T-cell (primary cell): ENCODE measurements at places on chromosomes 5 and 9. TPM values are rescaled to one million over a fixed set of nuclear protein-coding genes. Genes with fewer than 3 reads are reported as not detected.

OLFML2A gene
- total RNA-seq, result 0.18 TPM

- DNase-seq, result no peak
These were observed 42.0 kb downstream of the FBXO38 start for GRCh38 chr5:148425808-148426207.

- no peak for DNase-seq
These were observed 1468.7 kb downstream of the EFNA5 start for GRCh38 chr5:106202035-106202434.

GRCh38 chr9:137670391-137671195 is 51.8 kb downstream of the EHMT1 start:
- no peak for DNase-seq

PCDHGB4 gene
- 0.09 TPM for total RNA-seq

SERF1A gene
- total RNA-seq, result 3.7 TPM

DNA sequence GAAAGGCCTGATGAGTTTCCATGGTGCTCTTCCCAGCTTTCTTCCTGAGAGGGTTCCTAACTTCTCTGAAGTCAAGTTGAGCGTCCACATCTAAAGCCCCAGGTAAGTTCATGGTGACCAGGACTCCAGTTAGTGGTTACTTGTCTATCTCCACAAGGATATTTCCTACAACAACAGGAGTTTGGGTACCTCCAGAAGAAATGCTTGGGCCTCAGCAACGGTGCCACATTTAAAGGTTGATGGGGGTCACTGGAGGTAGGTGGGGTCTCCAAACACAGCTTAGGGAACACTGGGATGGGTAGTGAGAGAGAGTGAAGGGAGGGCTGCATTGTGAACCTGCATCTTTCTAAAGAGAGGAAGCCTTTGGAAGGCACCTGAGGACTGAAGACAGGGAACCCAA is 123.4 kb downstream of the BOD1 start:
- DNase-seq, result no peak

GRCh38 chr5:72611118-72611730 is 104.0 kb upstream of the ZNF366 start:
- DNase-seq, result peak; percentile 8

C1QTNF3 gene
- 7.2 TPM for total RNA-seq

ZNF879 gene
- 15.2 TPM for total RNA-seq

DNA sequence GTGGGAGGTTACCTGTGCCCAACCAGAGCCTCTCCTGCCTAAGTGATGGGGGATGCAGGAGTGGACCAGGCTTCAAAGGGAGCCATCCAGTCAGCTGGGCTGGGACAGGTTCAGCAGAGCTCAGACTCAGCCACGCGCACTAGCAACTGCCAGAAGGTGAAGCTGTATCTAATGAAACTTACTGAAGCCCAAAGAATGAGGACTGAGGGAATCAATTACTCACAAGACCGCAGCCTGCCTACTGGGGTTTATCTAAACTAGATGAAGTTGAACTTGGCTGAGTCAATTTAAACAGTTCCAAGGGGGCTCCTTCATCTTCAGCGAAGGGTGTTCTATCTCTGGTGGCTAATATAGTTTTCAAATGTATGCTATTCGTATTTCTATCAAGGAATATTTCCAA is 11.4 kb downstream of the HAND1 start:
- no peak for DNase-seq

LRRC19 gene
- total RNA-seq, result not detected

SLC28A3 gene
- not detected for total RNA-seq

DNA sequence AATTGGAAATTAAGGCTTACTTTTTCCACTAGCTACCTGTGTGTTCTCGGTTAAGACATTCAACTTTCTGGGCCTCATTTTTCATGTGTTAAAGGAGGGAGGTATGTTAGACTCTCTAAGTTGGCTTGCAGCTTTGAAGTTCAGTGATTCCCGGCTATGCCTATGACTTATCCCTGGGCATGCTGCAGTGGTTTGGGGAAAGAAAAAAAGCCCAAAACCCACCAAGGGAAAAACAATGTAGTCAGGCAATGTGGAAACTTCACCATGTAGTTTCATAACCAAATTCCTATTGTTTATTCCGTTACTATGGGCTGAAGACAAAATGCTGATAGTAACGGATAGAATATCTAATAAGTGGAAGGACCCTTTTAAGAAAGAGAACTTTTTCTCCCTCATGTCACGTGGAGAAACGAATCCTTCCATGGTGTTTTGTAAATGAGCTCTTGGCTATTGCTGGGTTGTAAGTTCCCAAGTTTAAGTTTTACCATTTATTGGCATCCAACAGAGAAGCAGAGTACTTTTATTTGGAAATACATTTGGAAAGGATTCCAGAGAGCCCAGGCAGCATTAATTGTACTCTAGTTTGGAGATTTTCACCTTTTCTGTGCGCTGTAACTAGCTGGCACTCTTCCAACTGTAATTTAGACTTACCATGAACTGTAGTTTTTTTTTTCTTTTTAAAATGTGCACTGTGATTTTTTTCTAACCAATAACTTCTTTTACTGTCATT is 84.9 kb upstream of the MPDZ start:
- DNase-seq, result no peak

MFAP3 gene
- total RNA-seq, result 24.5 TPM

DMRTA1 gene
- not detected for total RNA-seq

SHISAL2B gene
- total RNA-seq, result not detected

C5orf58 gene
- not detected for total RNA-seq

GRCh38 chr5:143898916-143899591 is 87.1 kb downstream of the HMHB1 start:
- no peak for DNase-seq

ARPC5L gene
- total RNA-seq, result 55.3 TPM

DNA sequence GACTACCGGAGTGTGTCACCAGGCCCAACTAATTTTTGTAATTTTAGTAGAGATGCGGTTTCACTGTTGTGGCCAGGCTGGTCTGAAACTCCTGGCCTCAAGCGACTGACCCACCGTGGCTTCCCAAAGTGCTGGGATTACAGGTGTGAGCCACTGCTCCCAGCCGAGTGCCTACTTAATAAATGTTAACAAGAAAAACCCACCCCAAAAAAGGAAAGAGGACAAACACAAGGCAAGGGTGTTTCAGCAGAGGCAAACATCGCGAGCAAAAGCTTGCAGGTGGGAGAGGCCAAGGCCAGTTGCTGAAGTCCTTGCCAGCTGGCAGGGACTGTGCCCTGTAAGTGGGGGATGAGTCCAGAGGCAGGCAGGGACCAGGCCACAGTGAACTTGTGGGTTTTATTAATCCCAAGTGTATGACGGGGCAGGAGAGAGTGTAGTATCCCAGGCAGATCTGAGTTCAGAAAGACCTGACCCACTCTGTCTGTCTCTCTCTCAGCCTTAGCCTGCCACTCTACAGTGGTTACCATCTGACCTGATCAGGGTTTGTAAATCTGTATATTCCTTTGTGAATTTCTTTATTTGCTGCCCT is 6.4 kb upstream of the FPGS start:
- no peak for DNase-seq

DNA sequence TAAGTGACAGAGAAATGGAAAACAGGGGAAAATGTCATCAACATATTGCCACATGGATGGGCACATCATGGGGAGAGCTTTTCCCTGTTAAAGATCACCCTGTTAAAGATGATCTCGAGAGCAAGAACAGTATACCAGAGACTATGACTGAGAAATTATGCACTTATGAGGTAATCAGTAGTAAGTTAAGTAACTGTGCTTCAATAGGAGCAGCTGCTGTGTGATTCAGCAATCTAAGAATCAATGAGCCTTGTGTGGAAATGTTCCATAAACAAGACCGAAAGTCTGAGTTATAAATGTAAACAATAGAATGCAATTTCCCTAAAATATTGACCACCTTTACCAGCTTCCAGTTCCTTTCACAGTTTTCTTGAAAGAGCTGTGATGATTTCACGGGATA is 582.3 kb downstream of the CAAP1 start:
- no peak for DNase-seq

- no peak for DNase-seq
These were observed 84.2 kb downstream of the MUSK start for GRCh38 chr9:110752766-110753165.

NTNG2 gene
- total RNA-seq, result 5.4 TPM

PCDHGB3 gene
- total RNA-seq, result 0.85 TPM

FOXD4L6 gene
- 0.16 TPM for total RNA-seq

- DNase-seq, result no peak
These were observed 96.8 kb downstream of the OR2K2 start for GRCh38 chr9:111232997-111233790.

- no peak for DNase-seq
These were observed 32.1 kb downstream of the NIPBL start for GRCh38 chr5:36908544-36909260.

DNA sequence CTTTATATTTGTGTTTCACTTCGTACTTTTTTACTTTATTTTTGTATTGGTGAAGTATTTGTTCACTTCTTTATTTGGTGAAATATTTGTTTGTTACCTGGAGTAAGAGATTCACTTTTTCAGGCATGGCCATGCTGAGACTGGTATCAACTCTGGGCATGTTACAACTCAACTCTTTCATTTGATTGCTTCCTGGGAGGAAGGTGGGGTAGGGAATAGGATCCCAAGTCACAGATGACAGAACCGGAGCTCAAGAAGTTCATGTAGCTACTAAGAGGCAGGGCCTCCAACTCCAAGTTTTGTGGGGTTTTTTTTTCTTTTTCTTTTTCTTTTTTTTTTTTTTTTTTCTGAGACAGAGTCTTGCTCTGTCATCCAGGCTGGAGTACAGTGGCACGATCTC is 6.1 kb upstream of the ADGRD2 start:
- no peak for DNase-seq

JAKMIP2 gene
- 7.8 TPM for total RNA-seq

DNA sequence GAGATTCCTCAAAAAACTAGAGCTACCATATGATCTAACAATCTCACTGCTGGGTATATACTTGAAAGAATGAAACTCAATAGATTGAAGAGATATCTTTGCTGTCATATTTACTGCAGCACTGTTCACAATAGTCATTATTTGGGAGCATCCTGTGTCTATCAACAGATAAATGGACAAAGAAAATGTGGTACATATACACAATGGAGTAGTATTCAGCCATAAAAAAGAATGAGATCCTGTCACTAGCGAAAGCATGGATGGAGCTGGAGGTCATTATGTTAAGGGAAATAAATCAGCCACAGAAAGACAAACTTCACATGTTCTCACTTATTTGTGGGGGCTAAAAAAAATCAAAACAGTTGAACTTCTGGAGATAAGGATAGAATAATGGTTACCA is 505.7 kb upstream of the ARRDC3 start:
- DNase-seq, result no peak

MELK gene
- 0.69 TPM for total RNA-seq

DNA sequence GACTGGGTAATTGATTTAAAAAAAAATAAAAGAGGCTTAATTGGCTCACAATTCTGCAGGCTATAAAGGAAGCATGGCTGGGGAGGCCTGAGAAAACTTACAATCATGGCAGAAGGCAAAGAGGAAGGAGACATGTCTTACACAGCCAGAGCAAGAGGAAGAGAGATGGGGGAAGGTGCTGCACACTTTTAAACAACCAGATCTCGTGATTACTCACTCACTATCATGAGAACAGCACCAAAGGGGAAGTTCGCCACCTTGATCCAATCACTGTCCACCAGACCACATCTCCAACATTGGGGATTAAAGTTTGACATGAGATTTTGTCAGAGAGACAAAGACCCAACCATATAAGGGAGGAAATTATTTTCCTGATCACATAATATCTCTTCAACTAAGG is 138.8 kb upstream of the NR4A3 start:
- DNase-seq, result no peak

DNA sequence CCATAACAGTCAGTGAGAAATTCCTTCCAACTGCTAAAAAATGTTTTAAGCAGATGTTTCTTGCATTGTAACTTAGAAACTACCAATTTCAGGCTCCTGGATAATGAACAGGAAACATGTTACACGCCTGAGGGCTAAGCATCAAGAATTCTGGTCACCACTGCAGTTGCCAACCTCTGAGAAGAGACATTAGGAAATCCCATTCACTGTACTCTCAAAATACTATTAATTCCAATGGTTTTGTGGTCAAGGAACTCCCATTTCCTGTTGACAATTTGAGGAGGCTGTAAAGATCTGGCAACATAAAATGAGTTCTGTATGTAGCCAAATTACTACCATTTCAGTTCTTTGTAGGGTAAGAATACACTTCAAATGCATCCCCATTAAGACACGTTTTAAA is 456.0 kb upstream of the MEF2C start:
- DNase-seq, result no peak

DNA sequence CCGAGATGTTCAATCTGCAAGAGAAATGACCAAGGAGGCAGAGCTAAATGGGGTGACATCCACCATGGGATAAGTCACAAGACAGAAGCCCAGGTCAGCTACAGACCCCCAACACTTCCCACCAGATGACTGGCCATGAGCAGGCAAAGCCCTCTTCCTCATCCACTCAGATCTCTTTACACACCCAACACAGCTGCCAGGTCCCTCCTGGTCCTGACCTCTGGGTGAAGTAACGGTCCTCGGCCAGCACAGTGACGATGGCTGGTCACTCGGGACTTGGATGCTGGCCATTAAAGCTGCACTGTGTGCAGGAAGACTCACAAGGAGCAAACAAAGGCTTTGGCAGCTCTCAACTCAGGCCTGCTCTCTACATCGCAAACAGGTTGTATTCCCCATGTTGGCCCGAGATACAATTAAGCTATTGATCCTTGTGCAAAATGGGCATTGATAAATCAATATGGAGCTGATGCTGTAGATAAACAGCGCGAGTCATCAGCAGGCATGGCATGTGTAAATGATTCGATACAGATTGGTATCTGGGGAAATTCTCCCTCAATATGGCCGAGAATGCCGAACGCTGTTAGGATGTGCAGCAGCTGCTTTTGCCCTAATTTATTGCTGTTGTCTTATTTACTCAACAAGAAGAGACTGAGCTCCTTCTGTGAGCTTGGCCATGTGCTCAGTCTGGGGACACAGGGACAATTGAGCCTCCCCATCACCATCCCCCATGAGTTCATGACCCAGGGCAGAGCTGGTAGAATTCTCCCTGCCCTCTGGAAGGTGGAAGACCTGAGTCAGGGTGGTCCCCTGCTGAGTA is 98.7 kb downstream of the C5orf15 start:
- no peak for DNase-seq

- DNase-seq, result no peak
These were observed 425.2 kb upstream of the CDH9 start for GRCh38 chr5:27463446-27464149.
